ENCODE measurements at places on chromosomes 1 and 21. TPM values are rescaled to one million over a fixed set of nuclear protein-coding genes. Genes with fewer than 3 reads are reported as not detected.
A peak's percentile ranks its signal among the peaks of the same experiment; 100 is the strongest.

GRCh38 chr1:113073479-113073950 lies 517 bp downstream of the LRIG2 start:
- no peak for DNase-seq

GRCh38 chr1:89064632-89065031 lies 376 bp downstream of the GBP1 start:
- DNase-seq = no peak

DNA sequence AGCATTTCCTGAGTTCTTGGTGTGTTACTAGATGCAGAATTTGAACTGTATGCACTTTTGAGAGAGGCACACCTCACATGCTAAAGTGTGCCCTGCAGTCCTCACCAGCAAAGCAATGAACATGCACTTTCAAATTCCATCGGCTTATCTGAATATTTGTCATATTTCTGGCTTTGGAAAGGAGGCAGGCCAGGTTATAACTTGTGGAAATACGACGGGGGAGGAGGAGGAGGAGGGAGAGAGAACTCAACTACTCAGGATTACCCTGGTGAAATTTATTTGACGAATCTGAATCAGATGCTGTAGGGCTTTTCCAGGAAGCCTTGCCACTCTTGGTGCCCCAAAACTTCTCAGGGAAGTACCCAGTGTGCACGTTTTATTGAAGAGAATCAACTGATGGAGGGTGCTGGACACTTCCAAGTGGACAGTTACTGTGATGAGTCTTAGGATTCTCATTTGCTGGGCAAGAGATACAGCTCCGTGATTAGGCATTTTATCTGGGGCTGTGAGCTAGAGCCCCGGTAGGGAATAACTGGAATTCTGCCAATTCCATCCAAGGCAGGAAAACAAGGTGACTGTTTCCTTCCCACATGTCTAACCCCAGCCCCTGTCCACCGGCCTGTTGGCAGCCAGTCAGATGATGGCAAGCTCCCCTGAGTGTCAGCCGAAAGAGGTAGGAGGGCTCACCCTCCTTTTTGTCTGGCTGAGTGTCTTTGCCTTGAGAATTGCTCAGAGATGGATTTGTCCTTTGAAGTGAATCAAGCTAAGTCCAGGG lies 3.8 kb downstream of the PDPN start:
- DNase-seq = peak; percentile 67

TTC22 gene
- not detected for total RNA-seq

ARHGEF11 gene
- 18.4 TPM for total RNA-seq

- DNase-seq = no peak
Measured at GRCh38 chr1:57494530-57495079, 70.7 kb upstream of the DAB1 start.

DNA sequence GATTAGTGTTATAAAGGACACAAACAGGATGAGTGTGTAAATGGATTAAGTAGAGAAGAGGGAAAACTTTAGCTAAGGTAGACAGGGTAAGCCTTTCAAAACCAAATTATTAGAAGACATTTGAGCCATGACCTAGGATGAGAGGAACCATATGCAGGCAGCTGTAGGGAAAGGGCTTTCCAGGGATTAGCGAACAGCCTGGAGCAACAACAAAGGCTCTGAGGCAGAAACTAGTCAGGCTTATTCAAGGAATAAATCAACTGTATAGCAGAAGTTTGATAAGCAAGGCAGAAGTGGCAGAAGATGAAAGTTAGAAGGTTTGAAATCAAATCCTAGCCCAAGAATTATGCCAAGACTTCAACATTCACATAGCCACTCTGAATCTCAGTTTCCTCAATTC lies 21.3 kb downstream of the AIDA start:
- DNase-seq = no peak

GPR3 gene
- 0.51 TPM for total RNA-seq

GRCh38 chr1:17342014-17342441 lies 30.0 kb upstream of the PADI6 start:
- no peak for DNase-seq

DNA sequence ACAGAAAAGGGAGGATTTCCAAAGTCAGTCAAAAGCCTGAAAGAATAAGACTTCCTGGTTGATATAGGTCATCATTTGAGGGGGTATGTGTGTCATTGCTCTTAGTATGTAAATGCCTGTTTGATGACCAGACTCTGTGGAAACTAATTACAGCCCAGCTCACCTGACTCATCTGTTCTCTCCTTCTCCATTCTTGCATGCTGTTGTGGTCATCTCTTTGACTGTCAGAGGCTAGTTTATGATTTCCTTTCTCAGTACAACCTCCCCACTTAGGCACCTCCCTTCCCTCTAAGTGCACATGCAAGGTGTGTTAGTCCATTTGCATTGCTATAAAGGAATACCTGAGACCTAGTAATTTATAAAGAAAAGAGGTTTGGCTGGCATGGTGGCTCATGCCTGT lies 2.4 kb upstream of the C1orf116 start:
- DNase-seq = no peak

KCNA3 gene
- not detected for total RNA-seq

GRCh38 chr1:156895455-156895812 lies 1.9 kb downstream of the PEAR1 start:
- no peak for DNase-seq

- DNase-seq = no peak
Measured at GRCh38 chr1:19418503-19418971, 66.8 kb downstream of the CAPZB start.

GFI1 gene
- total RNA-seq = not detected

EXTL2 gene
- total RNA-seq = 13.9 TPM
